ENCODE measurements at places on chromosomes 6 and 20. TPM values are rescaled to one million over a fixed set of nuclear protein-coding genes. Genes with fewer than 3 reads are reported as not detected.

DNA sequence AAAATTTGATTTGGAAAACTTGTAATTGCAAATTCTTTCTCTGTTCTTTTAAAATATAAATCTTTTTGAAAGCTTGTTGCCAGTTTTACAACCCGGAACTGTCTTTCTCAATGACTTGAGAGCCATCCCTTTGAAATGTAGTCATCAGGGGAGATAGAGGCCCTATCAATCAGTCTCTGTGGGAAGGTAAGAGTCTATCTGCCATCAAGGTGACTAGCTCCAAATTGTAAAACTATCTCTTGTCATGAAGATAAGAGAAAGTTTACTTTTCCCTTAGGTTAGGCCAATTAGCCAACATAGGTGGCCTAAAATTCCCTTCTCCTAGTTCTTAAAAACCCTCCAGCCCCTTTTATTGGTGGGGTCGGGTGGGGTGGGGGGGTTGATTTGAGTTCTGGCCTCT lies 469.1 kb upstream of the IRAK1BP1 start:
- DNase-seq, result no peak
- no peaks in the 10 kb centered on the region for H3K27me3 ChIP-seq
- no peak overlapping the region for H3K27ac ChIP-seq
- no peaks in the 10 kb centered on the region for H3K36me3 ChIP-seq

- no peak for DNase-seq
- H3K27me3 ChIP-seq, result peaks cover 10% of the 10 kb centered on the region
- no peak overlapping the region for H3K27ac ChIP-seq
- peaks cover 12% of the 10 kb centered on the region for H3K4me1 ChIP-seq
- H3K36me3 ChIP-seq, result peaks cover 3% of the 10 kb centered on the region
- no peak overlapping the region for H3K4me3 ChIP-seq
Measured at GRCh38 chr20:23332467-23332866, 18.1 kb upstream of the NXT1 start.

DNA sequence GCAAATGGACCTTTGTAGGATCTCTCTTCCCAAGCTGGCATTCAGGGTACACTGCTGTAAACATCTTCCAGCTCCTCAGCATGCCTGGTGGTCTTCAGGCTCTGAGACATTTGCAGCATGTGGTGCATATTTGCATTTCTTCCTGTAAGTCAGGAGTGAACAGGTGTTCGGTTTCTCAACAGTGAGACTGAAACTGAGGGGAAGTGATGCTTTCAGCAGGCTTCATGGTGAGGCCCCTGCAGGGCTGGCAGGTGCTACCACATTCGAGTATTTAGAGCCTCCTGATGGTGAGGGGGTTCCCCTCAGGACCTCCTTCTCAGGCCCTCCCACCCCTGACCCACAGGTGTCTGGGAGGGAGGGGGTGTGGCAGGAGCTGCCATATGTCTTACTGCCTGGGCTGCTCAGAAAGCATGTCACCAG lies 15.1 kb downstream of the MYBL2 start:
- H3K4me3 ChIP-seq, result no peak overlapping the region
- no peak for DNase-seq
- no peaks in the 10 kb centered on the region for H3K36me3 ChIP-seq

CAP2 gene
- total RNA-seq, result 4.4 TPM

GRCh38 chr6:114762145-114762544 lies 419.3 kb upstream of the HS3ST5 start:
- H3K4me1 ChIP-seq, result peaks cover 8% of the 10 kb centered on the region
- no peak overlapping the region for H3K4me3 ChIP-seq
- no peak for DNase-seq
- no peak overlapping the region for H3K27ac ChIP-seq
- peaks cover 9% of the 10 kb centered on the region for H3K27me3 ChIP-seq
- no peaks in the 10 kb centered on the region for H3K36me3 ChIP-seq

- no peak overlapping the region for H3K4me3 ChIP-seq
- peaks cover 4% of the 10 kb centered on the region for H3K27me3 ChIP-seq
- no peak for DNase-seq
- H3K27ac ChIP-seq, result no peak overlapping the region
Measured at GRCh38 chr20:62243906-62244515, 5.7 kb downstream of the OSBPL2 start.

SCUBE3 gene
- total RNA-seq, result 1.2 TPM

DNA sequence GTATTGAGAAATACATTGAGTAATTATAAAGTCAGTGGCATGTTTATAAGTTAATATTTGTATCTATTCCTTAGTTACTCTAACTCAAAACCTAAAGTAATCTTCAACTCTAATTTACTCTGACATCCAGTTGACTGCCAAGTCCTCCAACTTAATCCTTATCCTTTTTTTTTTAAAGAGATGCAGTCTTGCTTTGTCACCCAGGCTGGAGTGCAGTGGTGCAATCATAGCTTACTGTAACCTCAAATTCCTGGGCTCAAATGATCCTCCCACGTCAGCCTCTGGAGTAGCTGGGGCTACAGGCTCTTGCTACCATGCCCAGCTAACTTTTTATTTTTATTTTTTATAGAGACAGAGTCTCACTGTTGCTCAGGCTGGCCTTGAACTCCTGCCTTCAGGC lies 24.4 kb downstream of the PTPN1 start:
- H3K4me1 ChIP-seq, result no peaks in the 10 kb centered on the region
- no peak for DNase-seq
- H3K4me3 ChIP-seq, result no peak overlapping the region
- H3K36me3 ChIP-seq, result no peaks in the 10 kb centered on the region

DNA sequence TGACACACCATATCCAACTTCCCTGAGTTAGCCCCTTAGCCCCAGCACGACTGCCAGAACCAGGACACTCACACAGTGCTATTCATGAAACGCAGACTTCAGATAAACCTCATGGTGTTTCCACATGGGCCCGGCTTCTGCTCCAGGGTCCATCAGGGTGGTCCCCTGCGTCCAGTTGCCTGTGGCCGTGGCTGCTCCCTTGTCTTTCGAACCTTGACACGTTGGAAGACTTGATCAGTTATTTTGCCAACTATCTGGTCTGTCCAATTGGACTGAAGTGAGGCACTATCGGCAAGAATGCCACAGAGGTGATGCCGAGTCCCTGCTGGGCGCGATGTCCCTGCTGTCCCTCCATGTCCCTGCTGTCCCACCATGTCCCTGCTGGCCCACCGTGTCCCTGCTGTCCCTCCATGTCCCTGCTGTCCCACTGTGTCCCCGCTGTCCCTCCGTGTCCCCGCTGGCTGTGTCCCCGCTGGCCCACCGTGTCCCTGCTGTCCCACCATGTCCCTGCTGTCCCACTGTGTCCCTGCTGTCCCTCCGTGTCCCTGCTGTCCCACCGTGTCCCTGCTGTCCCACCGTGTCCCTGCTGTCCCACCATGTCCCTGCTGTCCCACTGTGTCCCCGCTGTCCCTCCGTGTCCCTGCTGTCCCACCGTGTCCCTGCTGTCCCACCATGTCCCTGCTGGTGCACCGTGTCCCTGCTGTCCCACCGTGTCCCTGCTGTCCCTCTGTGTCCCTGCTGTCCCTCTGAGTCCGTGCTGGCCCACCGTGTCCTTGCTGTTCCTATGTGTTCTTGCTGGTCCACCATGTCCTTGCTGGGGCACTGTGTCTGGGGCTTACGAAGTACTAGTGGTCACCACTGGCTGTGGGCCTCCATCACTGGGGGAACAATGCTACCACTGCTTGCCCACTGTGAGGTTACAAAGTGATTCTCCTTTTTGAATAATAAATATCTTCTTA lies 251.4 kb downstream of the DLL1 start:
- H3K4me1 ChIP-seq, result no peaks in the 10 kb centered on the region
- H3K36me3 ChIP-seq, result no peaks in the 10 kb centered on the region
- H3K27me3 ChIP-seq, result peaks cover 7% of the 10 kb centered on the region
- H3K4me3 ChIP-seq, result no peak overlapping the region
- H3K27ac ChIP-seq, result no peak overlapping the region
- no peak for DNase-seq

DNA sequence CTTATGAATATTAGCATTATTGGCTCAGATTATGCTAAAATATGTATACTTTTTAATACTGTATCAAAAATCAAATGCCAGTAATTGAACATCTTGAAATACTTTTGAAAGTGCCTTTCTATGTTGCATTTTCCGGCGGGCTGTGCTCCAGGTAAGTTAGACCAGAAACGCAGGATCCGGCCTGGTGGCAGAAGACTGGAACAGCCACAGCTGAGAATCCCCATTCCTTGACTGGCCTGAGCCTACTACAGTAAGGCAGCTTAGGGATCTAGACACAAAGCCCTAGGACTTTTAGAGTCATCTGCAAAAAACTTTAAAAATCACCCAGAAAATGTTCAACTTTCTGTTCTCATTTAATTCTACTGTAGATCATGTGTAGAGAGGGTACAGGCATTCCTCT lies 138.8 kb upstream of the C6orf118 start:
- peaks cover 13% of the 10 kb centered on the region for H3K36me3 ChIP-seq
- peaks cover 4% of the 10 kb centered on the region for H3K27me3 ChIP-seq
- no peak overlapping the region for H3K27ac ChIP-seq
- peaks cover 19% of the 10 kb centered on the region for H3K4me1 ChIP-seq

MDFI gene
- total RNA-seq, result 285 TPM
